NCI-H2081 treated with DMSO at 0.1 percent for 48 hours (cell line): ENCODE measurements at places on chromosomes 13 and 19.

- no peak for DNase-seq
Measured at GRCh38 chr13:102915393-102915930, 69.6 kb downstream of the ERCC5 start.

DNA sequence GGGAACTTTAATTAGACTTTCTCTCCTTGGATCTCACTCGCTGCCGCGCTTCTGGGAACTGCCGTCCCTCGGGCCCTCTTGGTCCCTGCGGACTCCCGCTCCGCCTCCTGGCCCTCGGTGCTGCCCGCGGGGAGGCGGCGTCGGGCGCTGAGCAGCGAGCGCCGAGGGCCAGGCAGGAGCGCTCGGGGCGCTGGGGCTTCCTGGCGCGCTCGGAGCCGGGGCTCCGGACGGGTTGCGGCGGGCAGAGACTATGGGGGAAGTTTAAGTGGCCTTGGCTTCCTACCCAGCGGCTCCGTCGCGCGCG is 704 bp downstream of the CHST8 start:
- no peak for DNase-seq

- no peak for DNase-seq
Measured at GRCh38 chr13:105207572-105208293, 1327.7 kb downstream of the EFNB2 start.

GRCh38 chr19:18645035-18645511 is 8.2 kb downstream of the KLHL26 start:
- DNase-seq = no peak

DNA sequence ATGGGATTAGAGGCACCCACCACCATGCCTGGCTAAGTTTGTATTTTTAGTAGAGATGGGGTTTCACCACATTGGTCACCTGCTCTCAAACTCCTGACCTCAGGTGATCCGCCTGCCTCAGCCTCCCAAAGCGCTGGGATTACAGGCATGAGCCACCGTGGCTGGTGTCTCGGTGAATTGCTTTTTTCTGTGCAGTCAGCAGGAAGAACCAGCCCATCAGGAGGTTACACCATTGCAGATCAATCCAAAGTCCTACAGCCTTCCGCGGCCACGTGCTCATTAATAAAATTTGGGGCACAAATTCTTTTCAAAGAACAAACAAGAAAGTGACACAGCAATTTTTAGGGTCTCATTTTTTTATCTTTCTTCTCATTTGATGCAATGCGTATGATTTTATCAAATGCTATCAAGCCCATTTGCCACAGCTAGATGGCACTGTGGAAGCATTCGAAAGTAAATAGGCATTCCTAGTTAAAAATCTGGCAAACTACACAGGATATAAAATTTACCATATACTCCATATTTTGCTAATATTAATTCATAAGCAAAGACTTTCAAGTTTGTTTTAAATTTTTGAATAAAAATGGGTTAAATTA is 54.4 kb upstream of the ZNF835 start:
- no peak for DNase-seq

DNA sequence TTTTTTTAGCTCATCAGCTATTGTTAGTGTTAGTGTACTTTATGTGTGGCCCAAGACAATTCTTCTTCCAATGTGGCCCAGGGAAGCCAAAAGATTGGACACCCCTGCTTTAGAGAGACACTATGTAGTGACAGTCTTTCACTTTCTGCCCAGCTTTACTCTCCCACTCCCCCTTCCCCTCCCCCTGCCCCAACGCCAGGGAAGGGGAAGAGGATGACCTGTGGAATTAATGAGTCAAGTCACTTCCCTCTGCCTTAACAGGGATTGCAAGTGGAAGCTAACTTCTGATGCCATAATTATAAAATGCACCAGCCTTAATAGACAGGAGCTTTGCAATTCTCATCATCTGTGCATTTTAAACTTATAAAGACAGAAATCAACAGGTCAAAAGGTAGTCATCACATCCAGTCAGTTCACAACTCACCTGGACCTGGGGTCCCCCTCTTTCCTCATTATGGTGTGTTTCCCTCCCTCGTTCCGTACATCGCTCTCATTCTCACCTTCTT is 1.6 kb downstream of the ZNF415 start:
- DNase-seq = no peak

DNA sequence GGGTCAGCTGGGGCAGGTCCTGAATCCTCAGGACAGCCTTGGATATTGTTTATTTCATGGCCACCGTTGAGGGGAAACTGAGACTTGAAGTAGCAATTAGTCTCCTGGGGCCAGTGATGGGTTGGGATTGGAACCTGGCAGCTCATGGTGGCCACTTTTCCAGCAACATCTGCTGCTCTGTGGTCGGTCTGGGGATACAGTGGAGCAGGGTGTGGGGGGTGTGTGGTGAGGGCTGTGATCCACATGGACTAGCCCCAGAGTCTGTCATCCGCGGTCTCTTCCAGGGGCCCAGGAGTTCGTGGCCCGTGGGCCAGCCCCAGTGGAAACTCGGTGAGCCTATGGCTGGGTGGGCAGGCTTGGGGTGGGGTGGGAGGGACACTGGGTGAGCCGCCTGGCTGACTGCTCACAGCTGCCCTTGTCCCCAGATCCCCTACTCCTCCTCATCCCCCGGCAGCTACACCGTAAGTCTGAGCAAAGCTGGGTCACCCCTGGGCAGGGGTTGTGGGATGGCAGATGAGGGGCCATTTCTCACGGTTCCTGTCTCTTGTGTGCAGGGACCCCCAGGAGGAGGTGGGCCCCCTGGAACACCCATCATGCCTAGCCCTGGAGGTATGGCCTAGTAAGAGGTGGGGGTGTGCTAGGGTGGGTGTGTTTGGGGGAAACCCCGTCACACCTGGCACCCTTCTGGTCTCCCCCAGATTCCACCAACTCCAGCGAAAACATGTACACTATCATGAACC is 5.5 kb downstream of the ISYNA1 start:
- no peak for DNase-seq

DNA sequence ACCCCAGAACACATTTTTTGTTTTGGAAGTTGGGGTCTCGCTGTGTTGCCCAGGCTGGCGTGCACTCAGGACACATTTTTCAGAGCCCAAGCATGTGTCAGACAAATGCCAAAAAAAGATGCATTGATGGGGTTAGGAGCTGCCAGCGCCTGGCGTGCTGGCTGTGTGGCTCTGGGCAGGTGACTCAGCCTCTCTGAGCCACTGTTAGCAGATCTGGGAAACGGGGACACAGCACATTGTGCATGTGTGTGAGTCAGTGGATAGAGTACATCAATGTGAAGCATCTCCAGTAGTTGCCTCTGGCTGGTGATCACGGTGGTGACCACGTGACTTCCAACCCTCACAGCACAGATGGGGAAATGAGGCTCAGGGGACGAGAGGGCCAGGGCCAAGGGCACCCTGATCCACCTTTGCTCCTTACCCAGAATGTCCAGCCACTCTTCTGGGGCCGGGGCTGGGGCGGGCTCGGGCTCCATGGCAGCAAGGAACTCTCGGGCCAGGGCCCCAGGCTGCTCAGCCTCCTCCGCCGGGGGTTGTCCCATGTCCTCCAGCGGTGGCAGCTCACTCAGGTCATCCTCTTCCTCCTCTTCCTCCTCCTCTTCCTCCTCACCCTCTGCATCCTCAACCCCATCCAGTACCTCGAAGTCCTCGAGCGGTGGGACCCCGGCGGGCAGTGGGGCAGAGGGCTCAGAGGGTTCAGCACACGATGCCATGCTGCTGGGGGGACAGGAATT is 1.9 kb downstream of the FKBP8 start:
- no peak for DNase-seq

- no peak for DNase-seq
Measured at GRCh38 chr19:7637374-7638256, 705 bp downstream of the STXBP2 start.

DNA sequence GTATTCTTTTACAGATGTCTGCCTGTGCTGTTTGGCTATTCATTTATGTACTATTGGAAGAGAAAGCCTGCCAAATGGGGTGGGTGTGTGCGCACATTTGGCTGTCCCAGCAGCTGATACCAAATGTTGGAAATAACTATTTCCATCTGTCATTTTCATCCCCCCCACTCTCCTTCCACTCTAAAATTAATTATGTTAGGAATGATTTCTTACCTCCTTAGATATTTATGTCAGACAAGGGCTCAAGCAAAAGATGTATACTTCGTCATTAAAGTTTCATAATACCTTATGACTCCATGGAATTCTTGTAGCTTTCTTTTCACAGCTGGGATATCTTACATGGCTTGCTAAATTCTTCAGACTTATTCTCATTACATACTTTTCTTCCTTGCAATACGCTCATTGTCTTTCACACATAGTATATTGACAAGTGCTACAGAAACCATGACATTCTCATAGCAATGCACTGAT is 18.6 kb downstream of the ITM2B start:
- DNase-seq = no peak

DNA sequence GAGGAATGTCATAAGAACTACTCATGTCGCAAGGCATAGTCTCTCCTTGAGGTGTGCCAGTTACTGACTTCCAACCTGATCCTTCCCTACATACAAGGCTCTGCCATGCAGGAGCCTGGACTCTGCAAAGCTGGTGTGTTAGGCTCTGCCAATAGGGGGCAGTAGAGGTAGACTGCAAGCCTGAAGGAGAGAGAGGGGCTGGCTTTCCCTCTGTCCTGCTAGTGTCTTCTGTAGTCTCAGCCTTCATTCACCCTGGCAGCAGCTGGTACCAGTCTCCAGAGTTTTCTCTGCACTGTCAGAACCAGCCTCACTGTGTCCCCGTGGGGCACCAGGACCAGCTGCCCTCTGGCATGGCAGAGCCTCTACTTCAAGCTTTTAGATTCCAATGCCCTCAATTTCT is 14.5 kb downstream of the SHISA2 start:
- DNase-seq = no peak

- no peak for DNase-seq
Measured at GRCh38 chr19:21269813-21270212, 59.4 kb downstream of the ZNF708 start.

DNA sequence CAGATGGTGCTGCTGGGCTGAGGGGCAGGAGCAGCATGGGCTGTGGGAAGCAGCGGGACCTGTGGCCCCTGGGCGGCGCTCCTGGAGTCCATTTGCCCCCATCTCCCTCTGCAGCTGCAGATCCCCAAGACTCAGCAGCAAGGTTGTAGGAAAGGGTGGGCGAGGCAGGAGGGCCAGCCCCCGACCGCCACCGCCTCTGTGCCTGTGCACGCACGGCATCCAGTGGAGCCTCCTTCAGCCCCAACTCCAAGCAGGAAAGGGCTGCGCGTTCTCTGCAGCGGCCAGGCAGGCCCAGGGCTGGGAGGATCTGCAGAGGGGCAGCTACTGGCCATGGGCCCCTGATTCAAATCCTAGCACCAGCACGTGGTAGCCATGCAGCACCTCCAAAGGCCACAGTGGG is 20.8 kb downstream of the DPF1 start:
- no peak for DNase-seq

GRCh38 chr19:2538096-2538757 is 62.3 kb downstream of the GADD45B start:
- DNase-seq = no peak

GRCh38 chr13:80873589-80873988 is 532.7 kb upstream of the SPRY2 start:
- DNase-seq = no peak

DNA sequence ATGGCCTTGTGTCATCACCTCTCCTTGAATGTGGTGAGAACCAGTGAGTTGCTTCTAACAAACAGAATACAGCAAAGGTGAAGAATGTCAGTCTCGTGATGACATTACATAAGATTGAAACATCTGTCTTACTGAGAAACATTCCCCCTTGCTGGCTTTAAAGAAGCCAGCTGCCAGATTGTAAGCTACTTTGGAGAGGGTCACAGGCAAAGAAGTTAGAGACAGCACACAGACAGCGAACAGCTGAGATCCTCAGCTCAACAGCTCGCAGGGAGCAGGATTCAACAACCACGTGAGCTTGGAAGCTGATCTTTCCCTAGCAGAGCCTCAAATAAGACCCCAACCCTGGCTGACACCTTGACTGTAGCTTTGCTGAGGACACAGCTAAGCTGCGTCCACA is 367.9 kb downstream of the LIG4 start:
- no peak for DNase-seq

- no peak for DNase-seq
Measured at GRCh38 chr19:41376241-41376997, at the start of gene TMEM91. TMEM91 (plus strand) TSS chr19:41376533; CDS start chr19:41378310, 1,777 bp downstream.

GRCh38 chr13:76707360-76707759 is 178.8 kb downstream of the KCTD12 start:
- no peak for DNase-seq

- no peak for DNase-seq
Measured at GRCh38 chr19:50330365-50331078, 1.3 kb upstream of the KCNC3 start.

- DNase-seq = no peak
Measured at GRCh38 chr13:74134777-74135325, 647 bp upstream of the KLF12 start.

- no peak for DNase-seq
Measured at GRCh38 chr13:45575830-45576180, 39.7 kb downstream of the ERICH6B start.

DNA sequence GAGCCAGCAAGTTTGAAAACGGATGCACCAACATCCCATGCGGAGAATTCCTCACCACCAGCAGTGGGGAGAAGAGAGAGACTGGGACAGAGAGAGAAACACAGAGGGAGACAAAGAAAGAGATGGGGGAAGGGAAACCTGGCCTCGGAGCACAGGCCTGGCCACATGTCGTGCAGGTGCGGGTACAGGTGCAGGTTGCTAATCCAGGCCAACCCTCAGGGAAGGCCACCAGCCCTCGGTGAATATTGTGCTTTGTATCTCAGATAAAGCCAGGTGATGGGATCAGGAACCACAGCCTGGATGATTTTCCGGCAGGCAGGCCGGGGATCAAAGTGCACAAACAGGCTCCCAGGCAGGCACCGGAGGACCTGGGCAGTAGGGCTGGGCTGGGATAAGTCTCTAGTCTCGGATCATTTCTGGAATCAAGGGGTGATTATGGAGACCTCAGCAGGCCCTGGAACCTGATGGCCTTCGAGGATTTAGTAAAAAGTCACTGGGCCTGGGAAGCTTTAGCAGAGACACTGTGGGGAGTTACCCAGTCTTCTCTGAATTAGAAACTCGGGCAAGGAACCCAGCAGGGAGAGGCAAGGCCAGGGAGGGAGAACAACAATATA is 3.7 kb downstream of the GAS6 start:
- no peak for DNase-seq

DNA sequence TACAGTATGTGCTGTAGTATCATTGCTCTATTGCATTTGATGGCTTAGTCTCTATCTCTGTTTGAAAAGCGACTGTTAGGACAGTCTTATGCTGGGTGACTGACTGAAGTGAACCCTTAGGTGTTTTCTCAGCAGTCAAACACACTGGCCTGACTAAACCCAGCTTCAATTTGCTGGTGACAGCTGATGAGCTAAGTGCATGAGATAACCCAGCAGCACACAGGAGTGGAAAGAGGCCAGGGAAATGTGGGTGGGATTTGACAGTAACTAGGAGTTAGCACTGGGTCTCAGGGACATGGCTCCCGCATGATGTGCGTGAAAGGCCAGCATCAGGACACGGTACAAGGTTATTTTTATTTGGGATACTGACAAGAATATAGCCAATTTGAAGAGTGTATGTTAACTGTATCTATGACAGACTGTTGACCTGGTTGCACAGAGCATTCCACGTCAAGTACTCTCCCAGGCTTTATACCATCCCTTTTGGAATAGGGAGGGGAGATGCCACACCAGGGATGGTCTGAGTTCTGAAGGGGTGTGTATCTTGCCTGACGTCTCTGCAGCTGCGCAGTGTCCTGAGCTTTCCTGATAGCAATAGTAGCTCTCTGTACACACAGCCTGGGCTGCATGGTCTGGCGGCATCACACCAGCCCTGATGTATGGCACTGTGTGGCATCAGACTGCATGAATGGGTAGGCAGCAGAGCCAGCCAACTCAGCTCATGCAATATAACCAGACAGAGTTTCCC is 144.8 kb downstream of the FLT1 start:
- no peak for DNase-seq

- DNase-seq = no peak
Measured at GRCh38 chr19:5593343-5594255, 25.8 kb upstream of the TINCR start.

GRCh38 chr19:7507884-7508283 is 8.0 kb upstream of the ZNF358 start:
- DNase-seq = no peak
